Uterus (tissue), 4 donors: ENCODE measurements at places on chromosomes 7 and 10. TPM values are rescaled to one million over a fixed set of nuclear protein-coding genes. Genes with fewer than 3 reads are reported as not detected.

- DNase-seq: no peak
Measured at GRCh38 chr10:36493516-36493880, 631.9 kb upstream of the ANKRD30A start.

GRCh38 chr7:126803060-126803665 lies 449.6 kb downstream of the GRM8 start:
- no peak for DNase-seq

- no peak for DNase-seq
Measured at GRCh38 chr7:128757203-128757602, 18.0 kb downstream of the CALU start.

- DNase-seq: no peak
Measured at GRCh38 chr10:14302035-14302434, 28.7 kb downstream of the FRMD4A start.

GRCh38 chr7:103972779-103973434 lies 16.6 kb downstream of the RELN start:
- no peak for DNase-seq

- DNase-seq: peak; percentile 51
Measured at GRCh38 chr7:5693529-5693928, 87.9 kb downstream of the RNF216 start.

- no peak for DNase-seq
Measured at GRCh38 chr7:69602522-69602921, 4.2 kb downstream of the AUTS2 start.

DNA sequence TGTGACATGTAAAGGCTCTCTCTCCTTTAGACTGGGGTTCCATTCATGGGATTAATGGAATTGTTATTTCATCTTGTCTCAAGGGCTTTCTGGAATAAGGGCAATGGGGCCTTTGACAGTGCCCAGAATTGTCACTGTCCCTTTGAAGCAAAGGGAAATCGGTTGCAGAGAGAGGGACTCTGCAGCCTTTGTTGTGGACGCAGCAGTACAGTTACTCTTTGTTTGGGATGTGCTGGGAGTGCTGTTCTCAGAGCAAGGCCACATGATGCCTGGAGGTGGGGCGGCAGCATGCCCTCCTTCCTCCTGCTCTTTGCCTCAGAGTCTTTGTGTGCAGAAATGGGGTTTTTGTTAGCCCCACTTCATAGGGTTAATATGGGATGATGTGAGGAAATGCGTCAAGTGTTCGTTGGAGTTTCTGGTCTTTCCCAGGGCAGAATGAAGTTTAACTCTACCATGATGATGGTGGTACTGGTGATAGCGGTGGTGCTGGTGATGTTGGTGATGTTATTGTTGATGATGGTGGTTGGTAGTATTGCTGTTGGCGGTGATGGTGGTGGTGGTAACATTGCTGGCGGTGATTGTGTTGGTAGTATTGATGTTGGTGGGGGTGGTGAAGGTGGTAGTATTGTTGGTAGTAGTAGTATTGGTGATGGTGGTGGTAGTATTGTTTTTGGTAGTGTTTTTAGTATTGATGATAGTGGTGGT lies 45.3 kb downstream of the DOCK1 start:
- no peak for DNase-seq

- no peak for DNase-seq
Measured at GRCh38 chr7:99644431-99644830, 27.7 kb downstream of the ZSCAN25 start.

DNA sequence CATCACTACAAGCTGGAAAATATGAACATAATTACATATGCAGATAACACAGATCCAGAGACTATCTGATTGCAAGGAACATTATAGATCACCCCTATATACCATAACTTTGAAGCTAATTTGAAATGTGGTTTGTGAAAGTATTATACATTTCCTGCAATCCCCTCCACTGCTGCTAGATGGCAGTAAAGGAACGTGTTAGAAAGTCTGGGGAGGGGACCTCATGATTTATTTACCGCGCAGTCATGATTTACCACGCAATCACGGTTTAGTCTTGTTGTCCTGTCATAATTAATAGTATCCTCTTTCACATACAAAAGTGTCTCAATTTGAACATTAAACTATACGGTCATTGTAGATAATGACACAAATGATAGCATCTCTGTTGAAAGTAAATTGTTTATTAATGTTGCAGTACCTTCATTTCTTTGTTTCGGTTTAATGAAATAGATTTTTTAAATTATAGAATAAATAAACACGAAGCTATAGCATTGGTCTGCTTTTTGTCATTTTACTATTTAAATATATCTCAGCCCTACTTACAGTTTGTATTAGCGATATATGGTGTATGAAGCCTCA lies 145.3 kb upstream of the PRSS1 start:
- DNase-seq: no peak

DNA sequence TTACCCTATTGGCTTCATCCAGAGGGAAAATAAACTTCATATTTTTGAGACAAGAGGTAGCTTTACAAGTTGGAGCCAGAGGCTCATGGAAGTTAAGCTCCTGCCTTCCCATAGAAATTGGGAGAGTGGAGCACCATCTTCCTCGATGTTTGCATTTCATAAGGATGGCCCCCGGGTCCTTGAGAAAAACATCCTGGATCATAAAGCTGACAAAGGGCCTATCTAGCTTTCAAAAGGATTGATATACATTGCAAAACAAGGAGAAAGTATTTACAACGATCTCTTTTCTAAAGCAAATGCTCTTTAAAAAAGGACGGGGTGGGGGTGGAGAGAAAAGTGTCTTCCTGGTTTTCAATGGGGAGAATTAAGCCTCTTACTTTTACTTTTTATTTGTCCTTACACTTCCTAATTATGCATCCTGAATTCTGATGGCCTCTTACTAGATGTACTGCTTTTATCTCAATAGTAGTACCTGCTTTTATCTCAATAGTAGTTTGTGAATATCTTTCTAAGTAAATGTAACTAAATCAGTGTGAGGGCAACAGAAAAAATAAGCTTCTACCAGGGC lies 65.6 kb downstream of the PTPRZ1 start:
- no peak for DNase-seq

The SCART1 gene
- total RNA-seq: 8.2 TPM
